Hematopoietic multipotent progenitor cell treated with erythropoietin and hydrocortisone succinate and interleukin-3 and kit ligand, for 17 days (in vitro differentiated cells): ENCODE measurements at places on chromosomes 16 and 17.

GRCh38 chr16:85625053-85625452, 11.9 kb downstream of the GSE1 start:
- DNase-seq = no peak

DNA sequence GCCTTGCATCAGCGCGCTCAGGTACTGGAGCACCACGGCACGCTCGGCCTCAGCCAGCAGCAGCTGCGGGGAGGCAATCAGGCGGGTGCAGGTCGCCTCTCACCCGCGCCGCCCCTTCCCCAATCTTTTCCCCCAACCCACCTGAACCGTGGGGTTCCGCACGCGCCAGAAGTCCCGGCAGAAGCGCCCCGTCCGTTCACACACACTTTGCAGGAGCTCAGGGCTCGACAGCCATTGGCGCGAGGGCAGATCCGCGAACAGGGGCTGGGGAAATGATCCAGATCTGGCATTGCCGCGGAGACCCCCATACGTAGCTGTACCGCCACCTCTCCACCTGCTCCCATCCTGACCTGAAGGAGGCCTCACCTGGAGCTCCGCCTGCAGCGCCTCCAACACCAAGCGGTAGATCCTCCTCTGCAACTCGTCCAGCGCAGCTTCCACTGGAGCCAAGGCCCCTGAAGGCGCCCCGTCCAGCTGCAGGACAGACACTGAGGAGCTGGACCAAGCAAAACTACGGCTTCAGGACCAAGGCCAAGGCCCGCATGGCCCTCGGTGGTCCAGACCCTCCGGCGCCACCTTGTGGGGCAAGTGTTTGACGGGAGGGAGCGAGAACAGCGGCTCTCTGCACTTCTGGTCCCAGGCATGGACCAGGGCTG, 1.4 kb upstream of the MATCAP1 start:
- peak; percentile 80 for DNase-seq

- no peak for DNase-seq
These were observed 144.3 kb downstream of the AIPL1 start for GRCh38 chr17:6290488-6291196.

DNA sequence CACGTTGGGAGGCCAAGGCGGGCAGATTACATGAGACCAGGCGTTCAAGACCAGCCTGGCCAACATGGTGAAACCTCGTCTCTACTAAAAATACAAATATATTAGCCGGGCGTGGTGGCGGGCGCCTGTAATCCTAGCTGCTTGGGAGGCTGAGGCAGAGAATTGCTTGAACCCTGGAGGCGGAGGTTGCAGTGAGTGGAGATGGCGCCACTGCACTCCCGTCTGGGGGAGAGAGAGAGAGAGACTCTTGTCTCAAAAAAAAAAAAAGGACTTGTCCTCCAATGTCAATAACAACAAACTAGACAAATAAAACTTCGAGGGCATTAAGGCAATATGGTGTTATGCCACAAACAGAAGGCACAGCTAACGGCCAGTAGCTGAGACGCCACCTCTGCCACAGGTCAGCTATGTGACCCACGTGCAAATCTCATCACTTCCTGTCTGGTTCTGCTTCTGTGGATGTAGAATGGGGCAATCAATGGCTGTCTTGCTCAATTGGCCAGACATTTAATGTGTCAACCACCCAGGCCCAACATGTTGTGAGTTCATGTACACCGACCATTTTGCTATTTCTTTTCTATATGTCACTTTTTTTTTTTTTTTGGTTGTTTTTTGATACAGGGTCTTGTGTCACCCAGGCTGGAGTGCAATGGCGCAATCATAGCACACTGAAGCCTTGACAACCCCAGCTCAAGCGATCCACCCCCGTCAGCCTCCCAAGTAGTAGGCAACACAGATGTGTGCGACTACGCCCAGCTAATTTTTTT, 834 bp upstream of the TXNDC11 start:
- DNase-seq = peak; percentile 23

DNA sequence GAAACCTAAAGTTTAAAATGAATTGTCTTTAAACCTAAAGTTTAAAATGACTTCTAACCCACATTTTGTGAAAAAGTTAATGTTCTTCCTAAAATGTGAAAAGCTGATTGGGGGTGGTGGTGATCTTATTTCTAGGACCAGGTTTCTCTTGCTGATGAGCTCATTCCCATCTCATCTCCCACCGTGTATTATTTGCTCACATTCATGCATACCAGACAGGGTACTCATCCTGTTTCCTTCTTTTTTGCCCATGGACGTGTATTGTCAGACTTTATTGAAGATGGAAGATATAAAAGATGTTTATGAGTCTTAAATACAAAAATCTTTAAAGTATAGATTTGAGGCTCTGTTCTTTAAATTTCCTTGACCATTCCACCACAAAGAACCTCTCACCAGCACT, 70.1 kb upstream of the MPHOSPH6 start:
- DNase-seq = no peak

DNA sequence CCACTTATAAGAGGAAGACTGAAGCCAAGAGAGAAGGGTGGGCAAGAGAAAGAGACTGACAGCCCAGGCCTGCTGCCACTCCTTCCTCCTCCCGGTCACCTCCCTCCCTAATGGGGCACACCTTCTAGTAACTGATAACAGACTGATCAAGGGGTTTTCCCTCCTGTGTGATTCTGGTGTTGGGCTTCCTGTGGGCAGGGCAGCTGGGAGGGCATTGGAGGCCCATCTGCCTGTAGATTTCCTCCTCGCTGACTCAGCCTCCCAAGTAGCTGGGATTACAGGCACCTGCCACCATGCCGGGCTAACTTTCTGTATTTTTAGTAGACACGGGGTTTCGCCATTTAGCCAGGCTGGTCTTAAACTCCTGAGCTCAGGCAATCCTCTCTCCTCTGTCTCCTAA, 16.2 kb downstream of the CA4 start:
- DNase-seq = no peak

DNA sequence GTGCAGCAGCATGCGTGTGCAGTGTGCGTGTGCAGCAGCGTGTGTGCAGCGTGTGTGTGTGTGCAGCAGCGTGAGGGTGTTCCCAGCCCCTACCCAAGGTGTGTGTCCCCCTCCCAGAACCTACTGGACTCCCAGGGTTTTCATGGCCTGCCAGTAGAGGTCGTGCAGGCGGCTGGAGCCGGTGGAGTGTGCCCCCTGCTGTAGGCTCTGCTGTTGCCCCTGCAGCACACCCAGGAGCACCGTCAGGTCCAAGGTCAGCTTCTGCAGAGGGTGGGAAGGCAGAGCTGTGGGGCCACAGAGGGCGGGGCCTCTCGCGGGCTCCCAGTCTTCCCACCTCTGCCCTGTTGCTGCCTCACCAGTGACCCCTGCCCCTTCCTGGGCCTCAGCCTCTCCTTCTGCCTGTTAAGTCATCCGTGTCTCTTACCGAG, 14.9 kb downstream of the MYBBP1A start:
- DNase-seq = no peak

DNA sequence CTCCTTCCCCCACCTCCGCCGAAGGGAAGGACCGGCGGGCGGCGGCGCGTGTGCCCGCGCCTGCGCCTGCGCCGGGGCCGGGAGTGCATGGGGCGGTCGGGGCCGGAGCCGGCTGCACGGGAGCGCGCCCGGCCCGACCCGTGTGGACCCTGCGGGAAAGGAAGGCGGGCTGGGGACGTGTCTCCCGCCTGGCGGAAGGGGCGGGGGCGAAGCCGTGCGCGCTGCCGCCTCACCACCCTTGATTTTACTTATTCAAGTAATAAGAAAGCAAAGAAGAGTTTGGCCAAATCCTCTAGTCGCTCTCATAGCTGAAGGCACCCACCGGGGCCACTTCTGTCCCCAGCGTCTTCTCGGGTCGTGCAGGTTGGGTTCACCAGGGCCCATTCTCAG, 596 bp upstream of the PFN1 start:
- DNase-seq = peak; percentile 60

DNA sequence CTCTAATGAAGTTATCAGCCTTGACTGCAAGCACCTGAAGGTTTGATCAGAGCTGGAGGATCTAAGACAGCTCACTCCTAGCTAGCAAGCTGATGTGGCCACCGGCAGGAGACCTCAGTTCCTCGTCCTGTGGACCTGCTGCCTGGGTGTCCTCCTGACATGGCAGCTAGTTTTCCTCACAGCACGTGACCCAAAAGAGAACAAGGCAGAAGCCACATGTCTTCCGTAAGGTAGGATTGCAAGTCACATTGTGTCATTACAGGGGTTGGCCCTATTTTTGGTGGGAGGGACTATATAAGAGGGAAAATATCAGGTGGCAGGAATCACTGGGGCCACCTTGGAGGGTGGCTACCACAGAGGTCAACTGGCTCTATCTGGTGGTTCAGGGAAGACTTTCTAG, 18.1 kb upstream of the WWOX start:
- no peak for DNase-seq

DNA sequence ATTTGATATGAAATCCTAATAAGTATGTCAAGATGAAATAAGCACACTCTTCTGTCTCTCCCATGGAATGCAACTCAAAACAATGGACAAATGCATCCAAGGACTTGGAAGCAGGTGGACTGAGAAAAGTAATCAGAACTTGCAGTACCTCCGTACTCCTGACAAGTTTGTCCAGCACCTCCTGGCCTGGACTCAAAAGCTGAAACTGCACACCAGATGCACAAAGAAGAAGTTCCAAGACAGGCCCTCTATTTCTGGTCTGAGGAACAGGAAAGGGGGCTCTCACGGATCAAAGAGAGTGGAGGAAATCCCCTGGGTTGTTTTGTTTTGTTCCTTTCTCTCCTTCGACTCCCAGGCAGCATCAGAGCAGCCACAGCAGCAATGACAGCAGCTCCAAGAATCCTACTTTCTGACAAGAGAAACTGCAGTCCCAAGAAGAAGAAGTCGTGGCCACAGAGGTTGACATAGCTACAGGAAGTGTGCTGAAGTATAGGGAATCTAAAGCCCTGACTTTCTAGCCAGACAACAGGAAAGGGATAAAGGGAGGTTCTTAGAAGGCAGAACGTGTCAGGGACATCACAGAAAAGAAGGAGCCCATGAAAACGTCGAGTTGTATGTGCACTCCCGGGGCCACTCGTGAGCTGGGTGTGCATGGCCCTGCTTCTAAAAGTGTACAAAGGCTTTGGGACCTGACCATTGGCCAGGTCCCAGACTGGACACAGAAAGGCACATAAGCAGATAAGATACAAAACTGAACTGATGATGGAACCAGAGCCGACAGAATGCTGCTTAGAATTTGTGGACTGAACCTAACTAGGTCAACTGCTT, 29.3 kb downstream of the AKAP10 start:
- no peak for DNase-seq

DNA sequence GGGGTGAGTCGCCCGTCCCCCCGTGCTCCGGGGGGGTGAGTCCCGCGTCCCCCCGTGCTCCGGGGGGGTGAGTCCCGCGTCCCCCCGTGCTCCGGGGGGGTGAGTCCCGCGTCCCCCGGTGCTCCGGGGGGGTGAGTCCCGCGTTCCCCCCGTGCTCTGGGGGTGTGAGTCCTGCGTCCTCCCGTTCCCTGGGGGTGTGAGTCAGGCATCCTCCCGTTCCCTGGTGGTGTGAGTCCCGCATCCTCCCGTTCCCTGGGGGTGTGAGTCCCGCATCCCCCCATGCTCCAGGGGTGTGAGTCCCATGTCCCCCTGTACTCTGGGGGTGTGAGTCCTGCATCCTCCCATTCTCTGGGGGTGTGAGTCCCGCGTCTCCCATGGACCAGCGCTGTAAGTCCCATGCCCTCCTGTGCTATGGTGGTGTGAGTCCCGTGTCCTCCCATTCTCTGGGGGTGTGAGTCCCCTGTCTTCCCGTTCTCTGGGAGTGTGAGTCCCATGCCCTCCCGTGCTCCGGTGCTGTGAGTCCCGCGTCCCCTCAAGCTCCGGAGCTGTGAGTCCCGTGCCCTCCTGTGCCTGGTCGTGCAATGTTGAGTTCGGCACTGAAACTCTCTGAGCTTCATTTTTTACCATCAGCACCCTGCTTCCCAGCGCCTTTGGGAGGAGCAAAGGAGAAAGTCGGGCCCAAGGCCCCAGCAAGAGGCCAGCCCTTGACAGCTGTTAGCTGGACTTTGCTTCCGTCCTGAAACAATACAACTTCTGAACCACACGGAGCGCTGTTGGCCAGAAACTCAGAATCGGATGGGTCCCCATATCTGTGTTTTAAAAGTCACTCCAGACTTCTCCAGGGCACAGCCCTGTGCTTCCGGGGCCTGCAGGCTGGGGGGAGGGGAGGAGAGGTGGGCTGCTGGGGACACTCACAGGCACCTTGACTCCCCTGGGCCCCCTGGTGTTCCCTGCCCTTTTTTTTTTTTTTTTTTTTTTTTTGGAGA, 11.5 kb upstream of the ZC3H18 start:
- no peak for DNase-seq

- DNase-seq = no peak
These were observed 58.3 kb downstream of the SREBF1 start for GRCh38 chr17:17778308-17779014.

- DNase-seq = no peak
These were observed 10.2 kb upstream of the MEOX1 start for GRCh38 chr17:43671755-43672519.

DNA sequence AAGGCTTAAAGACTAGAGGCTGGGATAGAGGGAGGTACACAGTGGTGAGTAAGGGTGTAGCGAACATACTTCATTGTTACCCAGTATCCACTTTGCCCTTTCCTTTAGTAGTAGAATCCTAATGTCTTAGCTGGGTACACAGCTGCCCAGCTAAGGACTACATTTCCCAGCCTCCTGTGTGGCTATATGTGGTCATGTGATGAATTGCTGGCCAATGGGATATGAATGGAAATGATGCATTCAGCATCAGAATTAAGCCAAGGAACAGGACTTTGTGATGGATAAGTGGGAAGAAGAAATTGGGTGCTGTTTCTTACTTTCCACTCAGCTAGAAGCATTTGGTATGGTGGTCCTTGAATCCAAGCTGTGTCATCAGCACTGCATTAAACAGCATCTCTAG, 55.9 kb downstream of the FOXL1 start:
- no peak for DNase-seq

- DNase-seq = no peak
These were observed 7.4 kb downstream of the MAP3K14 start for GRCh38 chr17:45309400-45309799.

DNA sequence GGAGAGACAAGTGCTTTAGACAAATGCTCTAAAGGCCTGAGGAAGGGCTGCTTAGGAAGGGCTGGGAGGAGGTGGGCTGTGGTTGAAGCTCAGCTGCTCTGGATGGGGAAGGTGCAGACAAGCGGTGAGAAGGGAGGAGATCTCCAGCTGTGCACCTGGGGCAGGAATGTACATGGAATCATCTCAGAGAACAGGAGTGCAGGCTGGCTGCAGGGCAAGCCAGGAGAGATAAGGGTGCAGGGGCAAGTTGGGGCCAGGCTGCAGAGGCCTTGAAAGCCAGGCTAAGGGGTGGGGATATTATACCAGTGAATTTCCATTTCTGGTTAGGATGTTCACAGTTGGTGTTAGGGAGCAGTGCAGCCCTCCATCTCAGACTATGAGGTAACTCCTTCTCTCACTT, 4.2 kb downstream of the SLC6A2 start:
- DNase-seq = no peak
